ENCODE measurements at places on chromosomes 6 and 20. TPM values are rescaled to one million over a fixed set of nuclear protein-coding genes. Genes with fewer than 3 reads are reported as not detected.

DNA sequence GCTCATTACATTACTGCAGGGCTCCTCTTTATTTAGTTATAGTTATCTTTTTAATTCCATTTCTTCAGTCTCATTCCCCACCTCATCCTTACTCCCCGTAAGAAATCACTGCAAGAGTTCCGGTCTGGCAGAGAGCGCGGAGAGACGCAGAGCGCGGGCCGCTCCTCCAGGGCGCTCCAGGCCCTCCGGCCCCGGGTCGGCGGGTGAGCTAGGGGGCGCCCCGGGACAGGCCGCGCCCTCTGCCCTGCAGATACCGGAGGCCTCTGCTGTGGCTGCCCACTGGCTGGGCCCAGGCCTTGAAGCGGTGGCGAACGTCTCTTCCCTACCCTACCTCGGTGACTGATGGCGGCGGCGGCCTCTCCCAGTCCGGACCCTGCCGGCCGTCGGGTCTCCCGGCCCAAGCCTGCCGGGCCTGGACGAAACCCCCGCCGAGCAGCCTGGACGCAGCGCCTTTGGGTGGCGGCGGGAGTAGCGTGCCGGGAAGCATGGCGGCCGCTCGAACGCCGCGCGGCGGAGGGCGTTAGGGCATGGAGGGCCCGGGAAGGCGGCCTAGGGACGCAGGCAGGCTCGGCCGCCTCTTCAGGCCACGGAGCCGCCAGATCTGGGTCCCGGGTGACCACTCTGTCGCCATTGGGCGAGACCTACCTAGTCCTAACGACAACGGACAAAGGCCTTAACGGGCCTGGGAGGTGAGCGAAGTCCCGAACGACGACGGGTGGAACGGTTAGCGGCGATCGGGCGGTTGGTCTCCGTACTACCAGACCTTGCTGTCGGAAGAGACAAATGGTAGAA, 16.4 kb upstream of the HMGN4 start:
- H3K4me3 ChIP-seq = peak overlapping the region; percentile 56
- H3K36me3 ChIP-seq = peaks cover 29% of the 10 kb centered on the region
- peak; percentile 93 for DNase-seq
- H3K27me3 ChIP-seq = no peaks in the 10 kb centered on the region
- H3K4me1 ChIP-seq = peaks cover 17% of the 10 kb centered on the region

GRCh38 chr6:76697585-76697984, 625.1 kb upstream of the IMPG1 start:
- no peak overlapping the region for H3K4me3 ChIP-seq
- H3K36me3 ChIP-seq = no peaks in the 10 kb centered on the region
- H3K27me3 ChIP-seq = no peaks in the 10 kb centered on the region
- no peak for DNase-seq
- no peak overlapping the region for H3K27ac ChIP-seq

- peaks cover 48% of the 10 kb centered on the region for H3K27me3 ChIP-seq
- no peaks in the 10 kb centered on the region for H3K4me1 ChIP-seq
- H3K4me3 ChIP-seq = no peak overlapping the region
- no peaks in the 10 kb centered on the region for H3K36me3 ChIP-seq
Observed at GRCh38 chr20:4649941-4650681, 71.6 kb upstream of the PRND start.

DNA sequence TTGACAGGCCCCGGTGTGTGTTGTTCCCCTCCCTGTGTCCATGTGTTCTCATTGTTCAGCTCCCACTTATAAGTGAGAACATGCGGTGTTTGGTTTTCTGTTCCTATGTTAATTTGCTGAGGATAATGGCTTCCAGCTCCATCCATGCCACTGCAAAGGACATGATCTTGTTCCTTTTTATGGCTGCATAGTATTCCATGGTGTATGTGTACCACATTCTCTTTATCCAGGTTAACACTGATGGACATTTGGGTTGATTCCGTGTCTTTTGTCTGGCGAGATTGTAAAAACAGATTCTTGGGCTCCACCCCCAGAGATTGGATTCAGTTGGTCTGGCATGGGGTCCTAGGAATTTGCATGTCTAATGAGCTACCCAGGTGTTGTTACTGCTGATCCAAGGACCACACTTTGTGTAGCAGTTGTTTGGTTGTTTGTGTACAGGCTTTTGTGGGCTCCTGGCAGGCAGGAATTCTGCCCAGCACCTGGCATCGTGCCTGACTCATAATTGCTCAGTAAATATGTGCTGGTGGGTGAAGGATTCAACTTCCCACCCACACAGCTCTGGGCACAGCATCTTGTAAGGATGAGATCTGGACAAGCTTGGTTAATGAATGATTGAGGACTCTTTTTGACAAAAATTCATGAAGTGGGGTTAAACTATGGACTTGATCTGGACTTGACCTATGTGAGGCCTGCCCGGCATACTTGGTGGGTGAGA, 5.2 kb downstream of the TOX2 start:
- no peak overlapping the region for H3K4me3 ChIP-seq
- peaks cover 8% of the 10 kb centered on the region for H3K4me1 ChIP-seq
- peaks cover 100% of the 10 kb centered on the region for H3K27me3 ChIP-seq
- H3K36me3 ChIP-seq = peaks cover 7% of the 10 kb centered on the region
- H3K27ac ChIP-seq = no peak overlapping the region

- no peak overlapping the region for H3K27ac ChIP-seq
- H3K27me3 ChIP-seq = no peaks in the 10 kb centered on the region
- no peaks in the 10 kb centered on the region for H3K4me1 ChIP-seq
Observed at GRCh38 chr6:162343936-162344645, 383.5 kb downstream of the PRKN start.

DNA sequence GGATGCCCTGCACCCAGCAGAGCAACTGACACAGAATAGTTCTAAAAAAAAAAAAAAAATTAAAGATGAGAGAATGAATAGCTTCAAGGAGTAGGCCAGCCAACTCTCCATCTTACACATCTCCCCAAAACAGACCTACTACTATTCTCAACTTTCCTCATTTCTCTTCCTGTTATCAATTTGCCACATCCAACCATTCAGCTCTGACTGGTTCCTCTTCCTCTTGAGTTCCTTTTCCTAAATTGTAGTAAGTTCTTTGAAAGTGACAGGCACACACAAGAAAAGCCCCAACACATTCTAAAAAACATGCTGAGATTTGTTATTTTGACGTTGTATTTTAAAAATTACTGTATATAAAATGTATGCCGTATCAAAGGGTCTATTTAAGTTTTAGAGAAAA, 117.2 kb downstream of the PDSS2 start:
- H3K4me3 ChIP-seq = no peak overlapping the region
- no peaks in the 10 kb centered on the region for H3K4me1 ChIP-seq
- no peak for DNase-seq

GRCh38 chr6:124536157-124536841, 425.9 kb upstream of the RNF217 start:
- no peak overlapping the region for H3K4me3 ChIP-seq
- no peak for DNase-seq
- no peaks in the 10 kb centered on the region for H3K27me3 ChIP-seq
- no peaks in the 10 kb centered on the region for H3K36me3 ChIP-seq
- H3K27ac ChIP-seq = peak overlapping the region; percentile 48

DNA sequence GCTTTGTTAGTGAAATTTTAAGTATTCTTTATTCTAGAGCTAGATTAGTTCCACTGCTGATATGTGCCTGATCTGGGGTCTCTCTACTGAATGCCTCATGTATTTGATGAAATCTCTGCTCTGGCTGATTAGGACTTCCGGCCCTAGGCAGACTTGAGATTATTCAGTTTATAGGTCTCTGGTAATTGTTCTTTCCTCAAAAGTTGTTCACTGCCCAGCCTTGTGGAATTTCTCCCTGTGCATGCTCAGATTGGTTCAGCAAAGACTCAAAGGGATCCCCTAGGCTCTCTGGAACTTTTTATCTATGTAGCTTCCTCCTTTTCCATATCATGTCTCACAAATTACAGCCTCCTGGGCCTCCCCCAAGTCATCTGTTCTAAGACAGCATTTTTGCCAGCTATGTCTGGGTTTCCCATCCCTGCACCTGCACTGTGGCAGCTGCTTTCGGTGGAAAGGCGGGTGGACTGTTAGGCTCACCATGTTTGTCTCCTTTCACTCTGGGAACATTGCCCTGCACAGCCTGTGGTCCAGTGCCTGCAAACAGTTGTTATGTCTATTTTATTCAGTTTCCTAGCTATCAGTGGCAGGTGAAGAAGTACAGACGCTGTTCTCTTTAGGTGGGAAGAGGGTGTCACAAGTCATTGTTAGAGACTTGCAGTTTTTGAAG, 73.7 kb downstream of the RPP40 start:
- DNase-seq = no peak
- no peak overlapping the region for H3K27ac ChIP-seq
- H3K4me1 ChIP-seq = peaks cover 31% of the 10 kb centered on the region
- H3K27me3 ChIP-seq = no peaks in the 10 kb centered on the region

DNA sequence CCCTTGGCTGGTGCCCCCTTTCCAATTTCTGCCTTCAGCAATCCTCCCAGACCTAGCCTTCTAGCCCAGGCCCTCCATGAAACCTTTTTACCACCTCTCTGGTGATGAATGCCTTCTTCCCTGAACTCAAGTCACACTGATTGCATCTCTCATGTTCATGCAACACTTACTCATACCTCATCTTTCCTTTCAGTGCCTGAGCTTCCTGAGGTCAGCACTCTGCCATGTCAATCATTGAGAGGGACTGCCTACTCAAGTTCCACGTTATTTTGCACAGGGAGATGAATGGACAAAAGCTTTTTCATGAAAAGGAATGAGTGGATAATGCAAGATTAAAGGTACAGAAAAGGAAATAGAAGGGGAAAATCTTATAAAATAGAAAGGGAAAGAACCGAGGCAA, 60.1 kb upstream of the PLEKHG1 start:
- no peaks in the 10 kb centered on the region for H3K36me3 ChIP-seq
- H3K4me3 ChIP-seq = no peak overlapping the region
- H3K4me1 ChIP-seq = peaks cover 14% of the 10 kb centered on the region
- H3K27ac ChIP-seq = no peak overlapping the region

GRCh38 chr6:14807130-14807529, 438.7 kb upstream of the JARID2 start:
- H3K4me3 ChIP-seq = no peak overlapping the region
- no peak overlapping the region for H3K27ac ChIP-seq
- no peaks in the 10 kb centered on the region for H3K27me3 ChIP-seq
- no peak for DNase-seq
- no peaks in the 10 kb centered on the region for H3K4me1 ChIP-seq

DNA sequence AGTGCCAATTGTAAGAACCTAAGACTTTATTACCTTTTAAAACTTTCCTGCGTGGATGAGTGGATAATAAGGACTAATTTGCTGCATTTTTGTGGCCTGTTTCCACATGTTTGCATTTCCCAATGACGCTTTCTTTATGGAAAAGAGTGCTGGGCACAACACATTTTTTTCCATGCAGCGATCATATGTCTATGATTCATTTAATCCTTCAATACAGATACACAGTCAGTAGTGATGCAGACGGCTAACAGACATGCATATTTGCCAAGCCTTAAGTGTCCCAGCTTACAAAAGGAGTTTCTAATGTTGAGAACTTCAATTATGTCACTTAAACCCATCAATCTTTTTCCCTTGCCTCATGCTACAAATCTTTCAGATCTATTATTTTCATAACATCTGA, 239.8 kb upstream of the PREP start:
- no peak overlapping the region for H3K4me3 ChIP-seq
- no peaks in the 10 kb centered on the region for H3K4me1 ChIP-seq
- no peaks in the 10 kb centered on the region for H3K36me3 ChIP-seq
- DNase-seq = no peak
- no peak overlapping the region for H3K27ac ChIP-seq
- peaks cover 5% of the 10 kb centered on the region for H3K27me3 ChIP-seq

DNA sequence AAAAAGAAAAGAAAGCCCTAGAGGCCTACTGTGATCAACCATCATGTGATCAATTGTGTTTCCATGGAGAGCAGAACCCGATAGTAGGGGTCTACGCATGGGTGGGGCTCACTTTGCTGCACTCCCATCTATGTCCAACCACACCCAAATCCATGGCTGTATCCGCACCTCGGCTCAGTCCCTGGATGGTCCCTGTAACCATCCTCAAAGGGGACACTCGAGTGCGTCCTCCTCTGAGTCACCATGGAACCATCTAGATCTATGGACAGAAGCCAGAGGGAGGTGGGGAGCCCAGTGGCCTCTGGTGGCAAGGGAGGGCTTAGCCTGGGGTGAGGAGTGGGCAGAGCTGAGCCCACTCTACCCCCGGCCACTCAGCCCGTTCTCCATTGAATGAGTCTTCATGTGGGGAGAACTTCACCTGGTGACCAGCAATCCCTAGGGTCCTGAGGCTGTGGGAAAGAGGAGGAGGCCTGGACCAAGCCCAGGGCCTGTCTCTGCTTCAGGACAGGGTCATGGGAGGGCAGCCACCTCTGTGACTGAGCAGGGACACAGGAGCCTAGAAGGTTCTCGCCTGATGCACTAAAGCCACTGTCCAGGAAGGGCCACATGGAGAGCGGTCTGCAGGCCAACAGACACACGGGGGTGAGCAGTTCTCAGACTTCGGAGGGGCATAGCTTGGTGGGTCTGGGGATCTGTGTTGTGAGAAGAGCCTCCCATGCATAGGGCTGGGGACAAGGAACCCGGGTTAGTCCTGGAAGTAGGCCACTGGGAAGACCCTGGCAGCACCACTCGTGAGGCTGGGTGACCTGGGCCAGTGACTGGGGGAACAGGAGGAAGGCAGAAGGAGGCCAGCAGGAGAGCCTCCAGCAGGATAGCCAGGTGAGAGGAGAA, 19.3 kb downstream of the RAET1L start:
- H3K27me3 ChIP-seq = peaks cover 16% of the 10 kb centered on the region
- no peak for DNase-seq
- H3K4me3 ChIP-seq = peak overlapping the region; percentile 84
- peaks cover 7% of the 10 kb centered on the region for H3K4me1 ChIP-seq
- H3K36me3 ChIP-seq = peaks cover 21% of the 10 kb centered on the region

DNA sequence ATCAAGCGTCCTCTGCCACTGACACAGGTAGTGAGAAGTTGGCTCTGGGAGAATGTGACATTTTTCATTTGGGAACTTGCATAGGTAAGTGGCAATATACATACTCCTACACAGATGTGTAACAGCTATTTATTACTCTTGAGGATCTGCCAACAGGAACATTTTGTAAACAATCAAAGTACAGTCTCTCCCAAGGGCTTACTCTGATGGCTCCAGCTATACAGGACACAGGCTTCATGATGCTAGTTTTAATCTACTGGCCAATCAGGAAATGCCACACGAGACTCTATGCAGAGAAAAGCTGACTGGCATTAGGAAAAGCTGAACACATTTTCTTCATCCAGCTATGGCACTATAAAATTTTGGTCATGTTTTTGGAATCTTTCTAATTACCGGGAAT, 57.8 kb downstream of the POPDC3 start:
- H3K4me1 ChIP-seq = no peaks in the 10 kb centered on the region
- DNase-seq = no peak
- no peak overlapping the region for H3K4me3 ChIP-seq
- H3K36me3 ChIP-seq = no peaks in the 10 kb centered on the region

- no peaks in the 10 kb centered on the region for H3K36me3 ChIP-seq
- H3K4me3 ChIP-seq = no peak overlapping the region
- DNase-seq = no peak
- no peaks in the 10 kb centered on the region for H3K27me3 ChIP-seq
- H3K4me1 ChIP-seq = peaks cover 26% of the 10 kb centered on the region
Observed at GRCh38 chr6:29590218-29590808, 5.4 kb downstream of the OR2H2 start.

GRCh38 chr20:23008667-23009066, 26.4 kb upstream of the SSTR4 start:
- no peaks in the 10 kb centered on the region for H3K27me3 ChIP-seq
- no peak overlapping the region for H3K4me3 ChIP-seq
- H3K4me1 ChIP-seq = no peaks in the 10 kb centered on the region
- no peak for DNase-seq

BPIFB2 gene
- not detected for total RNA-seq

BTNL2 gene
- not detected for total RNA-seq

LY6G6F gene
- not detected for total RNA-seq

LTA gene
- total RNA-seq = not detected

PDYN gene
- total RNA-seq = not detected

TDRD6 gene
- total RNA-seq = 0.07 TPM

SLC52A3 gene
- 11.1 TPM for total RNA-seq

PHACTR1 gene
- total RNA-seq = 0.21 TPM

SPDEF gene
- total RNA-seq = 7.9 TPM

PMEPA1 gene
- 1,302 TPM for total RNA-seq

ZBP1 gene
- 2.9 TPM for total RNA-seq

TULP1 gene
- not detected for total RNA-seq

All from Calu3 (cell line).